ENCODE measurements at places on chromosomes 11 and 22.

GRCh38 chr11:14413307-14414069 is 54.5 kb upstream of the RRAS2 start:
- DNase-seq = no peak

- no peak for DNase-seq
Observed at GRCh38 chr11:102580185-102580951, 44.8 kb downstream of the MMP20 start.

- DNase-seq = no peak
Observed at GRCh38 chr11:2675540-2675939, 24.3 kb downstream of the KCNQ1OT1 start.

DNA sequence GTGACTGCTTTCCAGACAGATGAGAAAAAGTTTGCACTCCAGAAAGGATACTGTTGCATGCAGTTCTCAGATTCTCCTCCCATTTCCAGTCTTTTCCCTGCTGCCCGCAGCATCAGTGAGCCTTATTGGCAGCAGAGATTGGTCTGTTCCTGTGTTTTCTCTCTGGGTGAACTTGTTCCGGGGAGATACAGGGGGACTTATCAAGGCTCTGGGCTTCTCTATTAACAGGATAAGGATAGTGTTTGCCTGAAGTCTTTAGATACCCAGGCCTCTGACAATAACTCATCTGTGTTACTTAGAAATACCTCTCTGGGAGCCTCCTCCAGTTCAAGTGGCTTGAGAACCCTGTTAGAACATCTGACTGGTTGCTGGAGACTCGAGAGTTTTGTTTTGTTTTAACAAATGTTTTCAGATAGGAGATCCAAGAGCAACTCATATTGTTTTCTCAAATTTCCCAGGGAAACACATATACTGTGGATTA is 154.7 kb downstream of the BLID start:
- DNase-seq = no peak

DNA sequence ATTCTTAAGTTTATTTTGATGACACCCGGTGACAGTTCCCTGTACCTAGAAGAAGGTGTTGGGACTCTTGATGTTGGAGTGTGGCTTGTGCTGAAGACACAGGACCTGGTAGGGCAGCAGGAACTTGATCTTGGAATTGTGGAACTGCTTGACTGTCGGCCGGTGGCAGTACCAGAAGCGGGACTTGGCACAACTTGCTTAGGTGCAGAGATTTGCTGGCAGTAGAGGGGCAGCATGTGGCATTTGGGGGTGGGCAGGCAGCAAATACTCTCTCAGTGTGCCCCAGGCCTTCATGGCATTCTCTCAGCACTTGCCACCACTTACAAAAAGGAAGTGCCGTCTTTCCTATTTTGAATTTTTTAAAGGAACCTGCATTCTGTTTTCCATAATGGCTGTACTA is 3.6 kb downstream of the PEX26 start:
- no peak for DNase-seq

GRCh38 chr22:49354516-49355210 is 473.0 kb downstream of the BRD1 start:
- DNase-seq = no peak

- peak; percentile 19 for DNase-seq
Observed at GRCh38 chr11:117843666-117844484, 19.3 kb upstream of the FXYD2 start.

DNA sequence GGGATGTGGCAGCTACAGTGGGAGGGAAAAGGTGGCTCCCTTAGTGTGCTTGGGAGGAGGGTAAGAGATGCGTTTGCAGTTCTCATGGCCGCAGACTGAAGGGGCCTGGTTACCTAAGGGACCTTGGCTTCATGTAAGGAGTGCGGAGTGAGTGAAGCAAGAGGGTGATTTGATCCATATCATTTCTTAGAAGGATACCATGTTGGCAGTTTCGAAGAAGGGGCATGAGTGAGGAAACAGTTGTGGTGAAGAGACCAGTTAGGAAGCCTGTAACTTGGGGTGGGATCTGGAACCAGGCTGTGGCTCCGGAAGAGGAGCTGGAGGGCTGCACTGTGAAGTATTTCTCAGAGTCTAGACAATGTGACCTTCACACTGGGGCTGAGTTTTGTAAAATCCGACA is 45.0 kb downstream of the ST3GAL4 start:
- no peak for DNase-seq

DNA sequence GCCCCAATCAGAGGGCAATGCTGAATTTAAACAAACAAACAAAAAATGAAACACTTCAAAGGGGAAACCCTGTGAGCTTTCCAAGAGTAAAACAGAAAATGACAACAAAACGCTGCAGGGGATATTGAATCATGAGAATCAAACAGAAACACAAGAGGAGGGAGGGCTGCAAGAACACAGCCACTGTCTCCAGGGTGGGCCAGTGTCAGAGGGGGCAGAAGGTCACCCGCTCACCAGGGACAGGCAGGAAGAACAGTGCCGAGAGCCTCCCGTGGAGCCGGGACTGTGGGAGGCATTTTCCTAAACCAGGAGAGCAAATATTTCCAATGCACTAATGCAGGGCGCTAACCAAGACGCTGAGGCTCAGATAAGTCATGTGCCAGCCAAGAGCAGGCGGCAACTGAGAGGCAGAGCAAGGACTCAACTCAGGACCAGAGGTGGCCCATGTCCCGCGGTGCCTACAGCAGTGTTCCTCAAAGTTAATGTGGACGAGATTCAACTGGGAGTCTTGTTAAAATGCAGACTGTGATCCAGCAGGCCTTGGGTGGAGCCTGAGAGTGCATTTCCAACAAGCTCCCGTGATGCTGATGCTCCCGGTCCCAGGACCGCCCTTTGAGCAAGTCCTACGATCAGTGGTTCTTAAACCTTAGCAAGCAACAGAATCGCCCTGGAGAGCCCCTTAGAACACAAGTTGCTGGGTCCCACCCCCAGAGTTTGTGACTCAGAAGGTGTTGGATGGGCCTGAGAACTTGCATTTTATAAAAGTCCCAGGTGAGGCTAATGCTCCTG is 197.2 kb downstream of the TENM4 start:
- no peak for DNase-seq

DNA sequence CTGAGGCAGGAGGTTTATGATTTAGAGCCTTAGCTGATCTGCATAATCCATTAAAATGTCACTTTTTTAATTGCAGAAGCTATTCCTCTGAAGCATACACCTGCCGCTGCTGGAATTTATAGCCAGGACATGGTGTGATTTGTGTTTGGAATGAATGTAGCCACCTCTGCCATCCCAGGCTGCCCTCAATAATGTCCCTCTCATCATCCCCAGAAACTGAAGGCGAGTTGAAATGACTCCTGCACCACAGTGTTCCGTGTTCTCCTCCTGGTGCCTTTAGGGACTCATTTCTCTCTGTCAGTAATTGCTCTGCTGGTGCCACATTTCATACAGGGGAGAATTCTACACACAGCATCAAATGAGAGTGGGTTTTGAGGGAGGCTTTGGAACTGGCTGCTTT is 191.0 kb downstream of the C11orf91 start:
- DNase-seq = no peak

GRCh38 chr11:11558396-11558795 is 63.4 kb downstream of the GALNT18 start:
- DNase-seq = no peak

GRCh38 chr11:59766542-59767224 is 11.5 kb downstream of the STX3 start:
- DNase-seq = peak; percentile 26

DNA sequence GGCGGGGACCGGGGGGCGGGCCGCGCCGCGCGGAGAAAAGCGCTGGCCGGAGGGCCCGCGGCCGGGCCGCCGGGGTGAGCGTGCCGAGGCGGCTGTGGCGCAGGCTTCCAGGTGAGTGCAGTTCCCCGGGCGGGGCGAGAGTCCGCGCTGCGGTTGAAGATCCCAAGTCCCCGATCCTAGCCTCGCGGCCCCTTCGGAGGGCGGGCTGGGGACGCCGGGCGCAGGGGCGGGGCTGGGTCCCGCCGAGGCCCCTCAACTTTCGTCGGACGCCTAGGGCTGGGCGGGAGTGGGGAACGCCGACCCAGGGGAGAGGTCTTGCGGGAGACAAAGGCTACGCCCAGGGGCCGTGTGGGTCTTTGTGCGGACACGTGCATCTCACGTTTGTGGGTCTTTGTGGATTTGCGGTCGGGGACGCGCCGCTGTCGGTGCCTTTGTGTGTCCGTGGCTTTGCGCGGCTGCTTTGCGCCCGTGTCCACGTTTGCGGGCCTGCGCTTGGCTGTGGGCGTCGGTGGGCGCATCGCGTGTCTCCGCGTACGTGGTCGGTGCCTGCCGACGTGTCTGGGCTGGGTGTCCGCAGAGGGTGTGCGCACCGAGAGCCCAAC is at the start of gene TSKU:
TSKU (plus strand) TSS at position 63 of the 602 bp plus-strand sequence. CDS start 12,261 bp downstream, outside the sequence.
- DNase-seq = no peak

DNA sequence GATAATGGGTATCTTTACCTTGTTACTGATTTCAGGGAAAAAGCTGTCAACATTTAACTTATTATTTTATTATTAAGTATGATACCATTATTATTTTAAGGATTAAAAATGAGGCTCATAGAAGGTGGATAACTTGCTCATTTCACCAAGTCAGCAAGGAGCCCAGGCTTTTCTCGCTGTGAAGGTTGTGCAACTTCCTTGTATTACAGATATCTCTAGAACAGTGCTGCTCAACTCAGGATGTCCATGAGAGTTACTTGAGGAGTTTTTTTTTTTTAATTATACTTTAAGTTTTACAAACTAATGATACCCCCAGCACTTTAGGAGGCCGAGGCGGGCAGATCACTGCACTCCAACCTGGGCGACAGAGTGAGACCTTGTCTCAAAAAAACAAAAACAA is 98.2 kb downstream of the INSC start:
- peak; percentile 39 for DNase-seq

DNA sequence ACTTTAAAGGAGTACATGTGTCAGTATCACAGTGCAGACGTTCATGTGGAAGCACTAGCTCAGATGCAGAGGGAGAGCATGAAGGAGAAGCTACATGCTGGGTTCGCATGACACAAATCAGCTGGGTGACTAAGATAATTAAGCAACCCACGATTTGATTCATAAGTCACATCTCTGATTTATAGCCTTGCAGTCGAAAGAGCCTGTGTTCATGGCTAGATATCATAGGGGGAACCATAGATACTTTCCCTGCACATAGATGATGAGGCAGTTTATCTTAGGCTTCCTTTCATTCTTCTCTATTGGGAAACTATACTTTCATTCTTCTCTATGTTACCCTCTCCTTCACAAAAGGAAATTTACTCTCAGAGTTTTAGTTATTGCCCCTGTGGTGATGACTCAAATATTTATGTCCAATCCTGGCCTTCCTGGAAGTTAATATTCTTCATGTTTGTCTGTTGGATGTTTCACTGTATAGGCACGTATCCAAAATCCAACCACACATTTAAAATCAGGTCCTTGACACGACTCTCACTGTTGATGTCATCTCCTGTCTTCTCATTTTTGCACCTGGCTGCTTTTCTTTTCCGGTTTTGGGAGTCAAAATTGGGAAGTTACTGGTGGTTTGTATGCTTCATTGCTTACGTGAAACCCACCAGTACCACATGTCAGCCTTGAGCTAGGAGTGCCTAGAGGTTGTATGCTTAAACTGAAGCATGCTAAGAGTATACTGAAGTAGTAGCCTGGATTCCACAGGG is 56.3 kb upstream of the SLC5A12 start:
- no peak for DNase-seq

DNA sequence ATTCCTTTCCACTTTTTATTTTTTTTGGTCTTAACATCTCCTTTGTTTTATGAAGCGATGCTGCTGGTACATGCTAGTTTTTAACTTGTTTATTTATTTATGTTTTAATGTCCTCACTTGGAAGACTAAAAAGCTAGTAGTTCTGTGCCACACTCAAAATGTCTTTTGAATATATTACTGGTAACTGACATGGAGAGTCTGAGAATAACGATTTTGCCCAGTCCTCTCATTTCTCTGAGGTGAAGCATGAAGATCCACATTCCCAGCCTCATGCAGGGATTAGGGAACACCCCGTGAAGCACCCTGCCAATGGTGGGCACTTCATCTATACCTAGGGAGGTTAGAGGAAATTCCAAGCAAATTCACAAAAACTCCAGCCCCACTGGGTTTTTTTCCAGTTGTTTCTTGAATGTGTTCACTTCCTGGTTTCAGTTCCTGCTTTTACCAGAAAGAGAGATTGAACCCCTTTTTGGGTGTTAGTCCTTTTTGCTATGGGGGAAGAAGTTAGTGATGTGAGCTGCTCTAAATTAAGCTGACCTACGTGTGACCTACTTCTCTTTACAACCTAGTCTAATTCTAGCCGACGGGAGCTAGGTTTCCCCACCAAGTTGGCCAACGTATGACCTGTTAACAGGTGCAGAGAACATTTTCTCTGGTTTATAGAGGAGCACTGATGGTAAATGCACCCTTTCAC is 106.1 kb downstream of the SLC1A2 start:
- DNase-seq = no peak

DNA sequence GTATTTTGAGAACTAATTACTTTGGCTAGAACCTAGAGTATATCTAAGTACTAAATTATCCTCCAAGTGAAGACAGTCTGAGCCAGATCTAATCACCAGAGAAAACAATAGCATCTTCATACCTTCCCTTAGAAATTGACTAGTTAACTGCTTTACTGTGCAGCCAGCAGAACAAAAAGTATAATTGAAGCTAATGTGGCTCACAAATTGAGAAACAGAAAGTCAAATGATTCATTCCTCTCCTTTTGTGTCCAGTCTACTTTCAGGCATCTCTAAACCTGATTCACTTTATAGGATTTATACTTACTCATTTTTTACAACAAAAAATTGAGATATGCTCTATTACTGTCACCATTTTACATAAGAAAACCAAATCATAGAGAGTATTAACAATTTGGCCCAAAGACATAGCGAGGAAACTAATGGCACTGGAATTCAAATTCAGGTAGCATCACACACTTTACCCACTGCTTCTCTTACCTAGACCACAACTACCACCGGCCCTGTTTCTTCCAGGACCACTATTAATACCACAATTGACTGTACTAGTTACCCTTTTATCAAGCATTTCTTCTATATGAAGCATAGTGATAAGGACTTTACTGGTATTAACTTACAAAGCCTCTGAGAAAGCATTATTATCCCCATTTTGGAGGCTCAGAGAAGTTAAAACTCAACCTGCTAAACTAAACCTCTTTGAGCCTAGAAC is 1402.6 kb upstream of the TENM4 start:
- DNase-seq = no peak

GRCh38 chr11:118438314-118438931 is 2.1 kb downstream of the KMT2A start:
- peak; percentile 50 for DNase-seq

DNA sequence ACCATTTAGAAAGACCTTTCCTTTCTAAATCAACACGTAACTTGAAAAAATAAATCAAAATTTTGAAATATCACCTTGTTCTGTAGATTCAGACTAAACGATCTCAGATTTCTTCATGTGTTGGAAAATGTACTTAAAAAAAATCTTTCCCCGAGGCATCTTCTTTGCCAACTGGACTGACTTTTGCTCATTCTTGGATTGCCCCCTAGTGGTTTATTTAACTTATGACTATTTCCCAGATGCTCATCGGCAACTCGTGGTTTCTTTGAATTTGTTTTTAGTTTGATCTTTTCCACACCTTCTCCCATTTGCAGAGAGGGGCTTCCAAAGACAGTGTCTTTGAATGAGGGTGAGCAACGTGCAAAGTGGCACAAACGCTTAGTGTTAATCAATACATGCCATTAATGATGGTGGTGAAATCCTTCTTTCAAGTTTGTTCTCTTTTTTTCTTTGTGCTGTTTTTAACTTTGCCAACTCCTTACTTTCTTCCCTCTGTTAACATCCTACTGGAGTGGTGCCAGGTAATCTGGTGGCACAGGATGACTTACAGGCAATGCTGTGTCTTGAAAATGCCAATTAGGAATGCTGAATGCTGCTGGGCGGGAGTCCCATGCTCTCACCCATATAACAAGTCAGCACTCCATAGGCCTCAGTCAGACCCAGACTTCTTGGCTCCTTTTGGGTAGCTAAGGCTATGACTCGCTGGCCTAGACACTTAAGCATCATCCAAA is 18.3 kb downstream of the PRSS23 start:
- DNase-seq = peak; percentile 67

GRCh38 chr11:113908098-113908497 is 3.5 kb downstream of the HTR3B start:
- DNase-seq = no peak

All from AML-193 (cell line).